ENCODE measurements at places on chromosomes 4 and X.

- DNase-seq, result no peak
These were observed 139.8 kb downstream of the HS6ST2 start for GRCh38 chrX:132818638-132819037.

DNA sequence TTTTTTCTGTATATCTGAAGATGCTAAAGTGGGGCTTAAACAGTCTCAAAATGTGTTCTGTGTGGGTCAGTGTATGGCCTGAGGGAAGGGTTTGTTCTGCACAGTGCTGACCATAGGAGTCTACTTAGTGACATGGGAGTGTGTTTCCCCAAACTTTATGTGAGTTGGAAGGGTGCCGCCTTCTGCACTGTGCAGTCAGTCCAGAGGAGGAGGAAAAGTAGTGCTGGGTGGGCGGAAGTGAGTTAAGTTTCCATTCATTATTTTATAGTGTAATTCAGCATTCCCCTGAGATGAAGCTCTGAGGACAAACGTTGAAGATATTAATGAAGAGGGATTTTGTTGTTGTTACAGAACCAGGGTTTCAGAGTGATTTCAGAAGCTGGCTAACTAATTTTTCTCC is 2.9 kb downstream of the CHST7 start:
- DNase-seq, result no peak

GRCh38 chr4:112031712-112032328 is 113.4 kb upstream of the FAM241A start:
- DNase-seq, result peak; percentile 57

DNA sequence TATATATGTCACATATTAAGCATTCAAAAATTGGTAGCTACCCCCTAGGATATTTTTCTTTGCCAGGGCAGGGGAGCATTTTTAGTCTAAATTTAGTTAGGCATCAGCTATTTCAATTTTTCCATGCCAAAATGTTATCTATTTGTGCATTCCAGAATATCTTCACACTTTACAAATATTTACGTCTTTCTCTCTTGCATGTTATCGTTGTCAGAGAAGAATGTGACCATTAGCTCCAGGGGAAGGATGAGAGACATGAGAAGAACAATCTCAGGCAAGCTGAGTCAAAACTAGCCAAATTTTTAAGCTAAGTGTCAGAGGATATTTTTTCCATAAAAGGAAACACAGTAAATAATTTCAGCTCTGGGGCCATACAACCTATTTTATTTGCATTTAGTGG is 885.0 kb upstream of the EPHA5 start:
- no peak for DNase-seq

DNA sequence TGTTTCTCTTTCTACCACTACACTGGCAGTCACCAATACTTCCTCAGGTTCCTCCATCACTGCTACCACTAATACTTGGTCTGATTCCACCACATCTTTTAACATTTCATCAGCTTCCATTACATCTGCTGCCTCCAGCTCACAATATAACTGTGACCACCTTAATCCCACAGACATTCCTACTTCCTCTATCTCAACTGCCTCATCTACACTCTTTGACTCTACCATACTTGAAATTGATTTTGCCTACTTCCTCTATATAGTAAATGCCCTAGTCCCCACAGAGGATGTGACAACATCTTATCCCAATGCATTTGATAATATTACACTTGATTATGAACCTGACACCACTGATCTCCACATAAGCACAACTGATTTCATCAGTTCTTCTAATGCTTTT is 29.0 kb downstream of the OPRPN start:
- DNase-seq, result no peak

- DNase-seq, result no peak
These were observed 147.2 kb downstream of the SPCS3 start for GRCh38 chr4:176467001-176467400.

- no peak for DNase-seq
These were observed 20.8 kb upstream of the CEP135 start for GRCh38 chr4:55927803-55928437.

GRCh38 chrX:17535229-17535628 is 160.2 kb downstream of the NHS start:
- no peak for DNase-seq

GRCh38 chrX:154734061-154734781 is 16.7 kb downstream of the GAB3 start:
- DNase-seq, result no peak

- DNase-seq, result no peak
These were observed 515.4 kb upstream of the ATOH1 start for GRCh38 chr4:93313197-93313596.

GRCh38 chrX:9510366-9510765 is 45.5 kb downstream of the TBL1X start:
- DNase-seq, result no peak

DNA sequence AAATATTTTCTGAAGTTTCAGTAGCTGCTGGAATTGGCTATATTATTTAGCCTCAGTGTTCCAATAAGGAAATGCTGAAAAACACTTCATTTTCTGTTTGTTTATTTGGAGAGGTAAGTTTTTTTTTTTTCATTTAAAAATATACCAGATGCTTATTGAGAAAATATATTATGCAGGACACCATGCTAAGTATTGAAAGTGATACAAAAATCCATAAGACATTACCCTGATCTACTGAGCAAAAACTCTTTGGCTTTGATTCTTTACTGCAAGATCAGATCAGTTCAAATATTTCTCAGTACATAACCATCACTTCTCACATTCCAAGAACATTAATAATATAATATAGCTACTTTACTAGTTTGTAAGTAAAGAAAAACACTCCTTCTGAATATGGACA is 123.4 kb upstream of the PACRGL start:
- no peak for DNase-seq

GRCh38 chr4:152696764-152697261 is 17.0 kb upstream of the TMEM154 start:
- peak; percentile 82 for DNase-seq

DNA sequence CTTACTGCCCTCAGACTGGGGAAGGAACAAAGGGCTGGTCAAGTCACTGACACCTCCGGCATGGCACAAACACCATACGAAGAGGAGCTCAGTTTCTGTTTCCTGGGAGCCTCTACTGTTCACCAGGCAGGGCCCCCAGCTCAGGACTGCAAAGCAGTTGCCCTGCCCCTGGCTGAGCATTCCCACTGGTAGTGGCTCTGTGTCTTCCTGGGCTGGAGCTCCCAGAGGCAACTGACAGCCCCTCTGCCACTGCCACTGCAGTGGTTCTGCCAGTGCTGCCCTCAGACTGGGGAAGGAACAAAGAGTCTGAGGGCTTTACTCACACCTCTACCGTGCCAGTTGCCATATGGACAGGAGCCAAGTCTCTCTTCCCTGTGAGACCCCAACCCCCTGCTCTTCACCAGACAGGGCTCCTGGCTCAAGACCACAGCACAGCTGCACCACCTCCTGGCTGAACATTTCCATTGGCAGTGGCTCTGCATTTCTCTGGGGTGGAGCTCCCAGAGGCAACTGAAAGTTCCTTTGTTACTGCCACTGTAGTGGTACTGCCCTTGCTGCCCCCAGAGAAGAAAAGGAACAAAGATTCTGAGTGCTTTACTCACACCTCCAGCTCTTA is 67.9 kb downstream of the SMARCA5 start:
- DNase-seq, result no peak

GRCh38 chr4:141215030-141215429 is 5.7 kb upstream of the ZNF330 start:
- DNase-seq, result no peak

Measured in urothelium cell line (cell line).